ENCODE measurements at places on chromosomes 7 and 10. TPM values are rescaled to one million over a fixed set of nuclear protein-coding genes. Genes with fewer than 3 reads are reported as not detected.
A peak's percentile ranks its signal among the peaks of the same experiment; 100 is the strongest.

The FGF8 gene
- 6.8 TPM for polyA plus RNA-seq

GRCh38 chr7:83439026-83439425 lies 209.9 kb downstream of the SEMA3E start:
- DNase-seq: no peak

GRCh38 chr7:15128716-15129115 lies 226.2 kb upstream of the DGKB start:
- no peak for DNase-seq

The H2BK1 gene
- not detected for polyA plus RNA-seq

- DNase-seq: no peak
Measured at GRCh38 chr10:62025134-62025794, 123.8 kb downstream of the ARID5B start.

DNA sequence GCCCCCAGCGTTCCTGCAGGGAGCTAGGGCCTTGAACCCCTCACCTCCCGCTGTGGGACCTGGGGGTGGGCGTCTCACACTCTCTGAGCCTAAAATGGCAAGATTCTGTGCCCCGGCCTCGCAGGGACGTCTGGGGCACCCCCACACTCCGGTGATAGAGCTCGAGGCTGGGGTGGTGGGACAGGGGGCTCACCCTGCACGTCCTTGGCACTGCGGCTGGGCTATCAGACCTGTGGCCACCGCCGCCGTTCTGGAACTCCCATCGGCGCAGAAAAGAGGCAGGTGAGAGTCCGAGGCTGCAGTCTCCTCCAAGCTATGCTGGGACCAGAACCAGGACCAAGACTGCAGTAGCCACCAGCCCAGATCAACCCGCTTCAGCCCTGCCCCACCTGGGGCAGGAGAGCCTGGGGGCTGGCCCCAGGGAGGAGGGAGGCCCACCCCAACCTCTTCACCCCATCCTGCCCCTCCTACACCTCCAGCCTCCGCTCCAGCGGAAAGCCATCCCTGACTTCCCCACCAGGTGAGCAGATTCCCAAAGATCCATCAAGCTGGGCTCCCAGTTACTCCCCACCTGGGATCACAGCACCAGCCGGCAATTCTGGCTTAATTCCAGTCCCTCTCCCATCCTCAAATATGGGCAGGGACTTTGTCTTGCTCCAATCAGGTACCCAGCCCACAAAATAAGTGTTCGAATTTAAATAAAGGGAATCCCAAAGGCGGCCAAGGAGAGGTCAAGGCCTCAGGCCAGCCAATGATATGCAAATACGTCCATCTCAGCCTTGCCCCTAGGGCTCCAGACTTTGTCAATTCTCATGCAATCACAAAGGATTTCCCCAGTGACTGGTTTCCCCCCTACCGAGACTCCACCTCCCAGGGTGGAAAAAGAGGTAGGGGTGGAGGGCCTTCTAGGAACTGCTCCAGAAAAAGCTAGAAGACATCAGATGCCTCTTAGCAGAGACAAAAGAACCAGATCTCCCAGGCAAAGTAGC lies 16.4 kb downstream of the TNRC18 start:
- DNase-seq: no peak

GRCh38 chr10:63763744-63764143 lies 242.5 kb downstream of the REEP3 start:
- no peak for DNase-seq

- DNase-seq: no peak
Measured at GRCh38 chr10:114024876-114025610, 18.6 kb upstream of the ADRB1 start.

The HECW1 gene
- polyA plus RNA-seq: 7.2 TPM

GRCh38 chr10:5491477-5491876 lies 7.9 kb downstream of the CALML5 start:
- no peak for DNase-seq

The SPDYE16 gene
- 1.7 TPM for polyA plus RNA-seq

The SPDYE3 gene
- polyA plus RNA-seq: 7.8 TPM

The ANKRD30A gene
- not detected for polyA plus RNA-seq

The NPFFR1 gene
- polyA plus RNA-seq: 0.17 TPM

- no peak for DNase-seq
Measured at GRCh38 chr7:28442540-28443420, 30.5 kb downstream of the CREB5 start.

The SDK1 gene
- polyA plus RNA-seq: 8.2 TPM

DNA sequence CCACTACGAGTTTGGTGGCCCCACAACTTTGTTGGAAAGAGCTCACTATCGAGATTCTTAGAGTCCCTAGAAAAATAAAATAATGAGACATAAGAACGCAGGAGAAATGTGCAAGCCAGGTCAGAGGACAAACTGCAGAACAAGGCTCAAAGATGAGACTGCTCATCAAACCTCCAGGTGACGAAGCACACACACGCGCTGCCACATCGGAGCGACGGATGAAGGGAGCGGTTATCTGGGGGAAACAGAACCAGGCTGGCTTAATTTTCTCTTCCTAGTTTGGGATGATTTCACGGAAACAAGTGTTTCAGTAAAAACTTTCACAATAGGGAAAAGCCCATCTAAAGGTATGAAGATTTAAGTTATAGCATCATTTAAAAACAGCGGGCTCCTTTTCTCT lies 231.3 kb downstream of the SFMBT2 start:
- no peak for DNase-seq

- DNase-seq: no peak
Measured at GRCh38 chr10:127524229-127524628, 24.9 kb upstream of the NPS start.

- DNase-seq: no peak
Measured at GRCh38 chr7:116554436-116554835, 29.6 kb downstream of the CAV1 start.

- DNase-seq: no peak
Measured at GRCh38 chr7:77404641-77405040, 11.5 kb downstream of the GSAP start.

The BMS1 gene
- polyA plus RNA-seq: 21.5 TPM

GRCh38 chr10:34880817-34881216 lies 65.7 kb upstream of the PARD3 start:
- DNase-seq: no peak

DNA sequence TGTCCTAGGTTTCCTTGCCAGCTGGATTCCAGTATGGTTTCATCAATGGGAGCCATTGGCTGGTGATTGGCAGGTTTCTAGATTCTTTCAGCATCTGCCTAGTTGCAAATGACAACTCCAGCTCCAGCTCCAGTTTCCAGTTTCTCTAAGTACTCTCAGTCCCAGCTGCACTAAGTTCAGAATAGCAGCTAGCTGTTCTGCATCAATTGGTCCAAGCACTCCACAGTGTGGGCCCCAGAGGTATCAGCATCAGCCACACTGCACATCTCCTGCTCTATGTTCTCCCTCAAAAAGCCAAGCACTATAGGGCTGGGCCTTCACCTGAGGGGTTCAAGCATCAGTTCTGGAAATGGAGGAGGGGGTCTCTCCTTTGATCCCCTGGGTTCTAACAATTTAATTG lies 143.4 kb downstream of the VPS50 start:
- no peak for DNase-seq

The LRRC18 gene
- not detected for polyA plus RNA-seq

The STYXL1 gene
- polyA plus RNA-seq: 47.4 TPM

GRCh38 chr7:70063371-70063770 lies 465.1 kb downstream of the AUTS2 start:
- DNase-seq: no peak

DNA sequence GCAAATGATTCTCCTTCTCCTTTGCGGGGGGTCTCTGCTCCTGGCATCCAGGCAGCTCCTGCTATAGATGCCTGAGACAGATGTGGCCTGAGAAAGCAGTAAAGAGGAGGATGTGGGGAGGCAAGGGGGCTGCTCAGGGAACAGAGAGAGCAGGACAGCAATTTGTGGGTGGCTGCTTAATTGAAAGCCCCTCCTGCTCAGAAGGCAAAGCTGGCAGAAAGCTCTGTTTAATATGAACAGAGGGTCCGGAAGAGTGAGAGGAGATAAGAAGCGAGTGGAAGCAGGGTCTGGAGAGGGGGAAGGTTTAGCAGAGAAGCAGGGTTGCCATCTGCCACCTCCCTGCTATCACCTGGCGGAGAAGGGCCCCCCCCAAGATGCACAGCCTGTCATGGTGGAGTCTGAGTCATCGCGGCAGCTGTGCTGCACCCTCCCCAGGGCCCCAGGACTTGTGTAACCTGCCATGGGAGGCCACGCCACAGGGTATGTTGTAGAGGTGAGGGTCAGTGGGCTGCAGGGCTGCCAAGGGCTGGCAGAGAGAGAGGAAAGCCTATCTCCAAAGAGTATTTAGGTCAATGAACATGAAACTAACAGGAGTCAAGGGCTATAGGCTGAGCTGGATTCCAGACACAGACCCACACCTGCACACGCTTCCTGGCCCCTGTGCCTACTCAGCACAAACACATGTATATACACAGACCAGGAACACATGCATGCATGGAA lies 1109.8 kb upstream of the AUTS2 start:
- DNase-seq: no peak

The C7orf57 gene
- polyA plus RNA-seq: 0.69 TPM

The CNNM1 gene
- 1.6 TPM for polyA plus RNA-seq

- no peak for DNase-seq
Measured at GRCh38 chr10:10850214-10850613, 167.5 kb upstream of the CELF2 start.

The GNGT1 gene
- polyA plus RNA-seq: not detected

The SMKR1 gene
- 2.6 TPM for polyA plus RNA-seq

GRCh38 chr7:155166108-155166507 lies 96.0 kb downstream of the HTR5A start:
- no peak for DNase-seq

DNA sequence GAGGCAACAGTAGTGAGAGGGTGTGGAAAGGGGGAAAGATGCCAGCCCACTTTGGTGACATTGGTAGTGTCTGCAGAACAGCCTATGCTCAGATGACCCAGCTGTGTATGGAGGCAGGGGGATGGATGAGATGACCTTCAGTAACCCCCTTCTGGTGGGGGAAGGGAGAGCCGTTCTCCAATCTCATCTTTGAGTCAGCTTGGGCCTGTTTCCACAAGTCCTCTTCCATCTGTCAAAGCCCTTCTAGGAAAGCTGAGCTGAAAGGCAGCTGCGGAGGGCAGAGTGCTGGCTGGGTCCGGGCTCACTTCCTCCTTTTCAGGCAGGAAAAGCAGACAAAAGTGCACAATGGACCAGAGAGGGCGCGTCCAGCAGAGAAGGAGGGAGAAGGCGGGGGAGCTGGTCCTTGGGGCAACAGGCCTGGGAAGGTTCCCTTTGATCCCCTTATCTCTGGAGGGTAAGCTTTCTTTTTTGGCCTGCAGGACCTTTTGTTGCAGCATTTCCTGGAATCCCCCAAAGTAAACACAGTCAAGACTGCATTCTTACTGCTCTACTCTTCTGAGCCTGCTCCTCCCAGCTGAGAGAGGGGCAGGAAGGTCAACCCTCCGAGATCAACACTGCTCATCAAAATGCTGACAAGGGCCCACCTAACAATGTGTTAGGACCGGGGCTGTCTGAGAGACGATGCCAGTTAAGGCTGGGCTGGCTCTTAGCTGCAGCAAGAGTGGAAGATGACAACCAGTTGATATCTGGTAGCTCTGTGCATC lies 1.2 kb upstream of the LRMDA start:
- DNase-seq: no peak

DNA sequence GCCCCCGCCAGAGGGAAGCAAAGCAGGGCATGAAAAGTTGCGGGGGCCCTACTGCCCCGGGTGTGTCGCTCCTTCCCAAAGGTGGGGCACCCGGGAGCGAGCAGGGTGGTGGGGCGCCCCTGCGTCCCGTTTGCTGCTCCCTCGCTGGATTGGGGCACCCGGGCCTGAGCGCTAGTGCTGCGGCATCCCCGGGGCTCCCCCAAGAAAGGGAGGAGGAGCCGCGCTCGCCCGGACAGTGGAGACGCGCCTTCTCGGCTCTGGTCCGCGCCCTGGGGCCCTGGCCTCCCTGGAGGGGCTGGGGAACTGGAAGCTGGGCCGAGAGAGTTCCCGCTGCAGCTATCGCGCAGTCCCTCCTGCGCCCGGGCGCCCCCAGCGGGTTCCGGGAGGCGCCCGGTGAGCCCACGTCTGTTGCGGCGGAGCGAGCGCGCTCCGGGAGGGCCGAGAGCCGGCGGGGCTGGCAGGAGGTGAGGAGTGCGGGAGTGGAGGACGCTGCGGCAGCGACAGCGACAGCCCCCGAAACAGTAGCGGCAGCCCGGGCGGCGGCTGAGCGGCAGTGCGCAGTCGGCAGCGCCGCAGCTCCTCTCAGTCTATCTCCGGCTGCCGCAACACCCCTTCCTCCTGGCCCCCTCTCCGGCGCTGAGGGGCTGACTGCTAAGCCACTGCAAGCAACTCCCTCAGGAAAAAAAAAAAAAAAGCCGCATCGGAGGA lies 504 bp upstream of the BMPER start:
- peak; percentile 34 for DNase-seq

The PON1 gene
- 0.49 TPM for polyA plus RNA-seq

DNA sequence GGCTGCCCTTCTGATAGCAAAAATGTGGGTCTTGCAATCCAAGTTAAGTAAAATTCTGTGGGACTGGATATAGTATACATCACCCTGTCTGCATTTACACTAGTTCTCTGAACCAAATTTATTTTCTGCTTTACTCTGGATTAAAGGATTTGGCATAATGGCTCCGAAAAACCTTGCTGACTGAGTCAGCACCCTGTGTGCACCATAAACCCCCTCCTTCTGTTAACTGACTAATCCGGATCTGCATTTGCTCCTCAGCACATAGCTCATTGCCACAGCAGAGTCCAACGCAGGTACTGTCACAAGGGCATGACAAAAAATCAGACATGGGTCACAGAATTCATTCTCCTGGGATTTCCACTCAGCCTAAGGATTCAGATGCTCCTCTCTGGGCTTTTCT lies 1.3 kb downstream of the OR2A5 start:
- no peak for DNase-seq

GRCh38 chr7:13036256-13036780 lies 348.9 kb downstream of the ARL4A start:
- no peak for DNase-seq

The APBB1IP gene
- polyA plus RNA-seq: 1.1 TPM

DNA sequence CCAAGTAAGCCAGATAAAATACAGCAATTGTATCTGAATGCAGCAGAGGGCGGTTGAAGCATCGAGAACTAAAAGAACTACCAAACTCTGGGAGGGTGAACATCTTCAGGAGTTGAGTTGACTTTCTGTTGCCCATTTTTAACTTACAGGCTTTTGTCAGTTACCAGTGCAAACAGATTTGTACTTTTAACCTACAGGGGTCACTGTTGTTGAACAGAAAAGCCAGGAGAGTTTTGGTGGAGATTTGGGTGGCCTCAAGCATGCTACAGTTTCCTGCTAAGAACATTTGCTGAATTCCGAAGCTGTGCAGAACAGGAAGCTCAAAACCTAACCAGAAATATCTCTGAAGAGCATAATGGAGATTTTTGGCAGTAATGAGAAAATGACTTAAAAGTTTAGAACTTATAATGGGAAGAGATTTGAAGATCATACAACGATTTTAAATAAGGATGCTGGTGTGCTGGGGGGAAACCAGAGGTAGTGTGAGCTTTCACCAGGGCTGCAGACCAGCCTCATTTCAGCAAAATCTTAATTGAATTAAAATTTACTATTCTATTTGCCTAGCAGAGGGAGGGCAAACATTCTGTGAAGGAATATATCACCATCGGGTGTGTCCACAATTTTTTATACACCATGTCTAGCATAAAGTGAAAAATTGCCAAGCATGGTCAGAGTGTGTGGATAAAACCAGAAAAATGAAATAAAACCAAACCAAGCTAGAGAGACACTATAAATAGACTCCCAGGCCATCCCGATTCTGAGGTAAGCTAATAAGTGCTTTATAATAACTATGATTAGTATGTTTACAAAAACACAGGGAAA lies 208.6 kb upstream of the CCDC6 start:
- no peak for DNase-seq

GRCh38 chr10:103804871-103805270 lies 50.5 kb downstream of the SH3PXD2A start:
- no peak for DNase-seq

- DNase-seq: no peak
Measured at GRCh38 chr7:150958597-150958996, 19.5 kb downstream of the KCNH2 start.

The PLPP4 gene
- polyA plus RNA-seq: 6.7 TPM

GRCh38 chr7:113799896-113800295 lies 118.9 kb downstream of the PPP1R3A start:
- DNase-seq: no peak
